H54 (cell line): ENCODE measurements at places on chromosomes 2 and 18.

GRCh38 chr2:10414591-10414990 is 33.5 kb downstream of the ODC1 start:
- no peak for DNase-seq

GRCh38 chr2:186617771-186618170 is 27.9 kb downstream of the ITGAV start:
- no peak for DNase-seq

DNA sequence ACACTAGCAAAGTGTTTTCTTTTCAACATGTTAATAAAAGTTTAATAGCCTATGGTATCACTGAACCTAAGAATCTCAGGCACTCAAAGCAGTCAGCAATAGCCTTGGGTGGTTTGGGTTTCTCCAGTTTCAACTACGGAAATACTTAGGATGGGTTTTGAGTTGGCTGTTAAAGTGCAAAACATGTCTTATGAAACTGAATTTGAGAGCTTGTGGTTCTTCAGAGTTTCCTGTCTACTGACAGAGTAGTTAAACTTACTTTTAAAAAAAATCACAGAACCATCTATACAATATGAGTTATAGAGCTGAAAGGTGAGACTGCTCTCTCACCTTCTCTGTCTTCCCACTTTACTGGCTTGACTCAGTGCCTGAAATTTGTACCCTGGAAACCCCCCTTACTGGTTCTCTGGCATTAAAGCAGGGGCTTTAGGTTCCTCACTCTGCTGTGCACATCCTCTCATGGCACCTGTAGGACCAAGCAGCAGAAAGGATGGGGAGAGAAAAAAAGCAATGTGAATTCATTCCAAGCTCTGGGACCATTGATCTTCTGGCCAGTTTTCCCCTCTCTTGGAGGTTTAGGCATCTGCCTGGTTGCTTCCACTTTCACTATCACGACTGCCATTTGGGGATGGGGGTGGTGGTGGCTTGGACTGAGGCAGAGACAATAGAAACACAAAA is 18.1 kb downstream of the CCDC141 start:
- DNase-seq, result no peak

DNA sequence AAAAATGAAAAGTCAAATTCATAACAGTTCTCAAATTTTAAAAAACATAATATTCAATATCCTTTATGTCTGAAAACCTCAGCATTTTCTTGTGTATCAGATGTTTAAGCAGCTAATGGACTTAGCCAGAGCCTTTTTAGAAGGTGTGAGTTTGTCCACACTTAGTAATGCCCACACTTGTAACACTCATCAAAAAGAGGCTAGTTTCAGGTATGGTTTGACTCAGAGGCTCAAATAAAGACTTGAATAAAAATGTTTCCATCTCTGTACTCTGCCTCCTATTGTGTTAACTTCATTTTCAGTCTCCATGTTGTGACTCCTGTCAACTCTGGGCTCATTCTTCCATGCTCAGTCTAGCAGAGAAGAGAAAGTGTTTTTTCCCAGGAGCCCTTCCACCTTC is 311.6 kb downstream of the IRS1 start:
- DNase-seq, result no peak

- no peak for DNase-seq
These were observed 18.9 kb downstream of the ATP8B1 start for GRCh38 chr18:57784034-57784800.

GRCh38 chr2:164015328-164016123 is 279.7 kb upstream of the FIGN start:
- no peak for DNase-seq

DNA sequence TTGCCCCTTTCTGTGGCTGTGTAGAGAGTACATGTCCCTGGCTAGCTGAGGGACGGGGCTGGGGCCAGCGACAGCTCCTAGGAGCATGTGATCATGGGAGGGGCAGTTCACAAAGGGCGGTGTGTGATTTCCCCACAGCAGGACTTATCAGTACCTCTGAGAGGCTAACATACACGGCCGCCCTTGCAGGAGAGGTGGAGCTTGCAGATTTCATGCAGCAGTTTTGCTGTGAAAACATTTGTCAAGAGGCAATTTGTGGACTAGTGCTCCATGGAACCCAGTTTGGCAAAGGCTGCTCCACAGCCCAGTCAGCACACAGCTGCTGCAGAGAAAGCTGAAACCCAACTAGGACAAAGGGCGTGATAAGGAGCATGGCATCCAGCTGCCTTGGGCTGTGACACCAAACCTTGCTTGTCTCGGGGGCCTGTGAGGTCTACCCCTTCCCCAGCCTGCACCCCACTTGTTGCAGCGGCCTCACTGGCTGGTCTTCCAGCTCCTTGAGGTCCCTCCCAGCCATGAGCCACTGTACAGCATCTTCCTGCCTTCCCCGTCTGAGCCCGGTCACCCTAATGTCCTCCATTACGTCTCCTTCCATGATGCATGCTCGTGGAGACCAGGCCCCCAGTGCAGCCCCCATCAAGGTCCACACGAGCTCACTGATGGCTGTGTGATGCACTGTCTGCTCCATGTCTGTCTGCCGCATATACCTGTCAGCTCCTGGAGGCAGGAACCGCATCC is 121.4 kb upstream of the HDAC4 start:
- no peak for DNase-seq

GRCh38 chr2:8380026-8380425 is 301.8 kb upstream of the ID2 start:
- no peak for DNase-seq

DNA sequence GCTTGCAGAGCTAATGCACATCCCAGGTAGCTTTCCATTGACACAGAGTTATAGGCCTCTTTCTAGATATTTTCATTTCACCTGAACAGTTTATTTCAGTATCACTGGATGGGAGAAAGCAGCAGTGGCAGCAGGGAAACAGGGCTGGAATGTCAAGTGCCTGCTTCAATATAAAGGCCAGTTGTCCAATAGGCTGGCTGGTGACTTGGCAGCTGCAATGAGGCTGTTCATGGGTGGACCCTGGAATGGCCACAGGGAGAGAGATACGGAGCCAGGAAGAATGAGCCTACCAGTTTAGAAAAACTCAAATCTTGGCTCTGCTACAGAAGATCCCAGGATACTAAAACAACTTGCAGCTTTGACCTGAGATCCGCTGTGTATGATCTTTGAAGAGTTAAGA is 185.0 kb downstream of the BCL11A start:
- no peak for DNase-seq

GRCh38 chr2:236787885-236788284 is 218.3 kb downstream of the ACKR3 start:
- no peak for DNase-seq

GRCh38 chr2:145267451-145267850 is 747.5 kb upstream of the ZEB2 start:
- DNase-seq, result no peak
